CD4-positive, alpha-beta T cell treated with Interleukin-4 for 1 hour (primary cell): ENCODE measurements at places on chromosomes 6 and 20.
A peak's percentile ranks its signal among the peaks of the same experiment; 100 is the strongest.

- peak; percentile 46 for DNase-seq
Measured at GRCh38 chr20:58659841-58660240, 8.8 kb downstream of the STX16 start.

GRCh38 chr6:32825966-32826365 is 9.2 kb upstream of the HLA-DOB start:
- DNase-seq = no peak

DNA sequence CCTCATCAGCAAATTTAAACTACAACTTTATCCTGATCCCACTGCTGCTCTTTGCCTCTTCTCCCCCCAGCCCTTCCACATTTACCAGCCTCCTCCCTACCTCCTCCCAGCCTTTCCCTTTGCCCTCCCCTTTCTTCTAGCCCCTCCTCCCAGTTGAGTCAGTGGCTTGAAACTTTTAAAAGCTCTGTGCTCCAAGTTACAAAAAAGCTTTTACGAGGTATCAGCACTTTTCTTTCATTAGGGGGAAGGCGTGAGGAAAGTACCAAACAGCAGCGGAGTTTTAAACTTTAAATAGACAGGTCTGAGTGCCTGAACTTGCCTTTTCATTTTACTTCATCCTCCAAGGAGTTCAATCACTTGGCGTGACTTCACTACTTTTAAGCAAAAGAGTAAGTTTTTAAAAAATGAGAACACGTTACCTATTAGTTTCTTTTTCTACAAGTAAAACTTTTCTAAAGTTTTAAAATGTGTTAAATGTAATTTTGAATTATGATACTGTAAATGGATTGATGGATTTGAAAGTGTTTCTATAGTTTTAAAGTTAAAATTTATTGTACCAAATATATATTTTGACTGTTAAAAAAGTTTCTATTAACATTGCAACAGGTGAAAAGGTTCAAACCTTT is at the start of gene GJA1:
Gene GJA1, plus strand, starts transcription at position 203 of the 626 bp plus-strand sequence. CDS start 11,202 bp downstream, outside the sequence.
- no peak for DNase-seq

- no peak for DNase-seq
Measured at GRCh38 chr6:22568854-22569253, 512 bp upstream of the HDGFL1 start.

- DNase-seq = peak; percentile 74
Measured at GRCh38 chr6:105646391-105646867, 243.5 kb upstream of the PREP start.

DNA sequence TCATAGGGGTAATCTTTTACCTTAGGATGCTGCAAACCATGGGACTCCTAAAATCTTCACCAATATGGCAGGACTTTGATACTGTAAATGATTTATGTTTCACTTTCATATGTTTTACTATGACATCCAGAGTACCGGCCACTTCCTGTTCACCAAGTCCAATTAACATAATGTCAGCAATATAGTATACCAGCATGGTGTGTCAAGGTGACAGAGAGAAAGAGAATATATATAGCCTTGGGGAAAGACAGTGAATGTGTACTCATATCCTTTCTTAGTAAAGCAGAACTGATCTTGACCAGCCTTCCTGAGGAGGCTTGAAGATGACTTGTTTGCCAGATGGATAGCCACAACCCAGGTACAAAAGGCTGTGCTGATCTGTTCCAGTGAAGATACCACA is 127.9 kb downstream of the NRN1 start:
- DNase-seq = no peak

DNA sequence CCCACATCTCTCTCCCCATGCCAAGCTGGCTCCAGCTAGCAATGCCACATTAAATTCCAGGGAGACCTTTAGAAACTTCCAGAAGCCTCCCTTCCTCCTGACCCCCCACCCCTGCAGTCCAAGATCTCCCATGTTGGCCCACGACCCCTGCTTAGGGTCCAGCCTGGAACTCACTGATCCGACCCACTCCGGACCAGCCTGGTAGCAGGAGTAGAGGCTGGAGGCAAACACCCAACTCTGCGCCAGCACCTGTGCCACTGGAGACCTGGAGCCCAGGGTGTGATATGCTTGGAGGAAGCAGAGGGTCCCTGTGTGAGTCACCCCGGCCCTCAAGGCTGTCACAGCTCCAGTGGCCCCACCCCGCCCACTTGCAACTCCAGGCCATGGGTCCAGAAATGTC is 3.3 kb upstream of the ULBP1 start:
- no peak for DNase-seq

DNA sequence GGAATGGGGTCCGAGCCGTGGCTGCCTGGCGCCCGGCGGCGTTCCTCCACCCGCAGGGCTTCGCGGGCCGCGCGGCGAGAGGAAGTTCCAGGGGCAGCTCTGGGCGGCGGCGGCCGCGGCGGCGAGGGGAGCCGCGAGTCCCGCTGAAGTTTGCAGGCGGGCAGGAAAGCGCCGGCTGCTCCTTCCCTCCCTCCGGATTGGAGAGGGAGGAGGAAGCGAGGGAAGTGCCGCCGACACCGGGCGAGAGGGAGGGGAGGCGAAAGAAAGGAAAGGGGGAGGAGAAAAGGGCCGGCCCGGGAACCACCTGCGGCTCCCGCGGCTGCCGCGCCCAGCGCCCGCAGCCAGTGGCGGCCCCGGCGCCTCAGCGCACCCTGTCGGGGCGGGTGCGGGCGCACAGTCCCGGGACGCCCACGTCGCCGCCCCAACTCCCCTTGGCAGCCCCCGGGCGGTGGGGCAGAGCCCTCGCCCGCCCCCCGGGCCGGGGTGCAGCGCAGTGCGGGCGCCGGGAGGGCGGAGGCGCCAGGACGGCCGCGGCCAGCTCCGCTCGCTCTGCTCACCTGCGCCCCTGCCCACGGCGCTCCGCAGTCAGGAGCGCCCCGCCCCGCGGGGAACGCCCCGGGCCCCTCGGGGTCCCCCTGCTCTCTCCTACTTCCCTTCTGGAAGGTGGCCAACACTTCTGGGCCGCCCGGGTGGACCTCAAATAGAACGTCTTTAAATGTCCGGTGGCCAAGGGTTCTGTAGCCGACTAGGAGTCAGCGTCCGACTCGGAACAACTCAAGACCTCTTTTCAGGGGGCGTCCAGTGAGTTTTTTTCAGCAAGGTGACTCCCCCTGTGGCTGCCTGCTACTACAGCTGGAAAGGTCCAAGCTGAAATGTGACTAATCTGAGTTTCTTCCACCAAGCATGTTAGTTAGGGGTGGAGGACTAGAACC is 80.3 kb upstream of the CCDC28A start:
- peak; percentile 39 for DNase-seq

- no peak for DNase-seq
Measured at GRCh38 chr6:119447921-119448320, 98.4 kb upstream of the MAN1A1 start.

DNA sequence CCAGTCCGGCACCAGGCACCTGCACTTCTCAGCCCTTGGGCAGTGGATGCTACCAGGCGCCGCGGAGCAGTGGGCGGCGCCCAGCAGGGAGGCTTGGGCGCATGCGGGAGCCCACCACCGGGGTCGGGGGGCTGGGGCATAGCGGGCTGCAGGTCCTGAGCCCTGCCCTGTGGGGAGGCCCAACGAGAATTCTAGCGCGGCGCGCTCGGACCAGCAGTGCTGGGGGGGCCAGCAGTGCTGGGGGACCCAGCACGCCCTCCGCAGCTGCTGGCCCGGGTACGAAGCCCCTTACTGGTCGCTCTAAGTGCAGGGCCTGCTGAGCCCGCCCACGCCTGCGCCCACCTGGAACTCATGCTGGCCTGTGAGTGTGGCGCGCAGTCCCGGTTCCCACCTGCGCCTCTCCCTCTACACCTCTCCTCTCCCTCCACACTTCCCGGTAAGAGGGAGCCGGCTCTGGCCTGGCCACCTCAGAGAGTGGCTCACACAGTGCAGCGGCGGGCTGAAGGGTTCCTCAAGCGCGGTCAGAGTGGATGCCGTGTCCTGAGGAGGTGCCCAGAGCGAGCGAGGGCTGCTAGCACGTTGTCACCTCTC is 28.5 kb upstream of the SERPINB1 start:
- no peak for DNase-seq

DNA sequence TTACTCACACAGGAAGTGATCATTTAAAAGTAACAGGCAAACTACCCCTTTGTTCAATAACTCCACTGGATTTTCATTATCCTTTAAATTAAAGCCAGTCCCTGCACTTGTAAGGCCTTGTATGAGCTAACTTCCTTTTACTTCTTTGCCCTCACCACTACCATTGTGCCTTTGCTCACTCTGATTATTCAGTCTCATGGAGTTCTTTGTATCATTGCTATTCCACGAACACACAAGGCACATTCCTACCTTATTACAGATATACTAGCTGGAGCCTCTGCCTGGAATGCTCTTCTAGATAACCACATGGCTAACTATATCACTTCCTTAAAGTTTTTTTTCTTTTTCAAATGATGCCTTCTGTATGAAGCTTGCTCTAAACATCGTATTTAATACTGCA is 748.6 kb upstream of the HS3ST5 start:
- no peak for DNase-seq

DNA sequence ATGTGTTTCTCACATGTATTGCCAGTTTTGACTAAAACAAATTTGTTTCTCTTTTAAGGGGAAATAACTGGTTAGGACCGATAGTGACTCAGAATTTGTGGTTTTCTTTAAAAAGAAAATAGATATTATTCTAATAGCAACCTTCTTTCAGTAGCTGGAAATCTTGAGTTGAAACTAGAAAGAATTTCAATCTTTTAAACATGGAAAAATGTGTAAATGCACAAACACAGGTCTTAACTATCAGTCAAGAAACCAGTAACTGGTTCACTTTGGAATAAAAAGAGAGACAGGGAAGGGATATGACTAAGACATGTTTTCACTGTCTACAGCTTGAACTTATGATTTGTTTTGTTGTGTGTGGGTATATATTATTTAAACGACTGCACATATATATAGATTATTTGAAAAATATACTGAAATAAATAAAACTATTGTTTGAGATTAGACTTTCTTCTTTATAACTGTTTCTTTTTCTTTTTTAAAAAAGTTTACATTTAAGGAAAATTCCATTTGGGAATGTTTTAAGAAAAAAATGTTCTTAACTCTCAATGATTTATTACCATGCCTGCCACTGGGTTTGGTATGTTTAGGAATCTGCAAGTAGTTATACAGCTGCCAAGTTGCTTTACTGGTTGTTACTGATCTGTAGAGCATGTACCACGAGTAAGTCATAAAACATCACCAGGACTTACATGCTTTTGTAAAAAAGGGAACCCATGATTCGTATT is 753.3 kb upstream of the MARCKS start:
- no peak for DNase-seq

GRCh38 chr20:53990768-53991450 is 79.5 kb downstream of the BCAS1 start:
- no peak for DNase-seq

DNA sequence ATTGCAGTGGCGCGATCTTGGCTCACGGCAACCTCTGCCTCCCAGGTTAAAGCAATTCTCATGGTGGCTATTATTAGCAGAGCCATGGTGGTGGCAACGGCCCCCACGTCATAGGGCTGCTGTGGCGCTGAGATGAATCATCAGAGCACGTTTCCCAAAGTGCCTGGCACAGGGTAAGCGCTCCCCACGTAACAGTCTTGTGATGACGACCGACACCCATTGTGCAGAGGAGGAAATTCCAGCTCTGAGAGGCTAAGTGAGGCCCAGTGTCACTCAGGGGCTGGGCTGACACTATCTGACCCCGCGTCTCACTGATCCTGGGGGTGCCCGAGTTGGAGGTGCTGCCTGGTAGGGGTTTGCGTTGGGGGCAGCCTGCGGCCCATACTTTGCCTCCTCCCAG is 16.2 kb downstream of the SUN5 start:
- DNase-seq = no peak

DNA sequence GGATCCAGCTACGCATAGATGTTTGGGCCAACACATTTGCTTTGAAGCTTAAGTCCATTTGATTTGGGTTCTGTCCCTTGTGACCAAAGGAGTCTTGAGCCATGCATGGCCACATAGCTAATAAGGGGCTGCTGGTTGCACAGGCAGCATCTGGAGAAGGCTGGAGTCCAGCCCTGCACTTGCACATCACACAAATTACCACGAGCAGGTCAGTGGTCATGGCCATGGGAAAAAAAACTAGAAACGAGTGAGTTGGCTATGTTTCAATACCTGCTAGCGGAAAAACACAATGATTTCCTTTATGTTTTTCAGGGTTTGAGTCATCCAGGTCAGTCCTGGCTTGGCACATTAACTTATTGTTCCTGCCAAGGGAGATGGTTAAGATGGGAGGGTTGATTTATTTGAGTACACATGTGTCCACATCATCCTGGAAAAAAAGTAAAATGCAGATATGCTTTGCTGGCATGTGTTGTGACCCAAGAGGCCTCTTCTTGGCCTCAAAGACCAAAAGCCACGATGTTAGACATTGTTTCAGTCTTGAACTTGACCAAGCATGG is 5.6 kb upstream of the STX16 start:
- DNase-seq = no peak

DNA sequence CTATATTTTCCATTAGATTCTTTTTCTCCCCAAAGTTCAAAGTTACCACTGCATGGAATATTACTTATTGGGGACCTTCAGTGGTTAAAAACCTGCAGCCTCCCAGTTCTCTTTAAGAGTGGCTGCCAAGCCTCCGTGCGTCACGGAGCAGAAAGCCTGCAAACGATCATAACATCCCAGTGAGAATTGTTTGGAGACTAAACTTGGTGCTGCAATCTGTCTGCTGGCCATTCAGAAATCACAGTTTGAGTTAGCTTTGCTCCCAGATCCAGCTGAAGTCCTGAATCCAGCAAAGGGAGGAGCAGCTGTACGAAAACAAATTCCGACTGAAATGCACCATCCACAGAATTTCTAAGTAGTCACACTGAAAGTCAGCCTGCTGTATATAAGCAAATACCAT is 213.5 kb upstream of the PDE10A start:
- no peak for DNase-seq

DNA sequence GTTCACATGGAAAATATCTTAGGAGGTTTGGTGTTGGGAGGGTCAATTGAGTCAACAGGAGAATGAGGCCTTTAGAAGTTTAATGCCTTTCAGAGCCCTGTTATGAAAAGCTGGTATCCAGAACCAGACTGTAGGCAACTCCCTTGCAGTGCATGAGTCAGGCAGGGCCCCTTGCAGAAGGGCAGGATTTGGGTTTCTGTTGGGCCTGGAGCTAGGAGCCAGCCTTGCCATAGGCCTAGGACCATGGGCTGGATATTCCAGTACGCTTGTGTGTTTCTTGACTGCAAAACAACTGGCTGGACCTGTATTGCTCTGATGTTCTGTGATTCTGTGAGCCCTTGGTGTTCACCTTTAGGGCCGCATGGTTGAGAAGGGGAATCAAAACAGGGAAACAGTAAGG is 350.9 kb upstream of the PRND start:
- no peak for DNase-seq

DNA sequence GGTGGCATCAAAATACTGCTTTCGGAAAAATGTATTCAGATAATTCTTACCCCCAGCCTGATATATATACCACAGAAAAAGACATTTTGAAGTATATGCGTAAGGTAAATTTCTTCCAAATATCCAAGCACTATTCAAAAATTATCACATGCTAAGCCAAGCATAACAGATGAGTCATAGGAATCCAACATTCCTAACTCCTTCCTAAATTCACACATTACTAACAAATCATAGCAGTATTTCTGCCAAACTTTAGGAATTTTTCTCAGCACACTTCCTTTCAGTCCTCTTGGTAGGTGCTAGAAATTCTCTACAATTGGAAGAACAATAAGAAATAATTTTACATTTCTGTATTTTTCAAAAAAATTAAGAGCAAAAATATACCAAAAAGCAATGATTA is 417.5 kb downstream of the EYS start:
- no peak for DNase-seq
